ENCODE measurements at places on chromosomes 5 and 9. TPM values are rescaled to one million over a fixed set of nuclear protein-coding genes. Genes with fewer than 3 reads are reported as not detected.

The KLHL3 gene
- polyA plus RNA-seq, result 33.7 TPM

The PCDHGC5 gene
- polyA plus RNA-seq, result 1.3 TPM

The PLAC8L1 gene
- polyA plus RNA-seq, result 1.8 TPM

The EFNA5 gene
- 24.3 TPM for polyA plus RNA-seq

The KIF12 gene
- polyA plus RNA-seq, result 46.6 TPM

The FOXD4L5 gene
- polyA plus RNA-seq, result 0.24 TPM

The OTULINL gene
- polyA plus RNA-seq, result 10.0 TPM

The NKD2 gene
- 8.9 TPM for polyA plus RNA-seq

DNA sequence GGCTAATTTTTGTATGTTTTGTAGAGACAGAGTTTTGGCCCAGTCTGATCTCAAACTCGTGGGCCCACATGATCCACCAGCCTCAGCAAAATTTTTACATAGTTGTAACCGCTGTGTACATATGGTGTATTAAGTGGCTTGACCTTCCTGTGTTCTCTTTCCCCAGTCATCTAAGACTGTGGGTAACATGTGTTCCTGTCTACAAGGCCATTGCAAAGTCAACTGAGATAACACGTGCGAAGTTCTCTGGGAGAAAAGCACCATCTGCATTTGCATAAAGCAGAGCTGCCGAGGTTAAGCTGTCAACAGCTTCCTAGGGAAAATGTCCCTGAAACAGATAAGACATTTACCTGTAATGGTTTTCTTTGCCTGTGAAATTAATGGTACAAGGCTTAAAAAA, 273.7 kb downstream of the FANCC start:
- no peak for DNase-seq

- DNase-seq, result no peak
Observed at GRCh38 chr9:95441081-95441480, 75.7 kb downstream of the PTCH1 start.

DNA sequence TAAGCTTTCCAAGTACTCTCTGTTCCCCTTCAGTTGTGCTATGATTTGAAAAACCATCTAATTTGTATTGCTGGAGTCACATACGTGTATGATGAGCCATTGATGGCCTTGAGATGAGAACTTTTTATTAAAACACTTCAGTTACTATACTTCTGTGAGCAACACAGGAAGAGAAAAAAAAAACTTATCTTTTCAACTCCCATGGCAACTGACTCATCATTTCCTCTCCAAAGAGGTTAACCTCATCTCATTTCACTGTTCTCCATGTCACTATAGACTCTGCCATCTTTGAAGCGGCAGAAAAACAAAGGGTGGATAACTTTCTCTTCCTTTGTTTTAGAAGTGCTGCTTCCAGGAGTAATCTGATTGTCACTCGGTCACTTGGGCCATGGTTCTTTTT, 104.3 kb upstream of the PCSK1 start:
- no peak for DNase-seq

DNA sequence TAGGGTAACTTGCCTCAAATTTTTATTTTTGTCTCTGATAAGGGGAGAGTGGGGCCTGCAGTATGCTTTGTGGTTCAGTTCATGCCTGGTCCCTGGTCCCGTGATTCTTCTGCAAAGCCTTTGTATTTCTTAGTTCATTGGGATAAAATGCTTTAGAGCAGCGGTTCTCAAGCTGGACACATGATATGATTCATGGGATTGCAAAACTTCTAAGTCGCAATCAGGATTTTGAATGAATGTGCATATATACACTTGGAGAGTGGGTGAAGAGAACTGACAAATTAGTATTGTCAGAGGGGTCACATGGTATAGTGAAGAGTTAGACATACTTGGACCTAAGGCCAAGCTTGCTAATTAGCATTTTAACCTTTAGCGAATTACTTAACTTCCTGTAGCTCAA, 265.4 kb upstream of the KLF9 start:
- DNase-seq, result no peak

GRCh38 chr9:114290561-114290986, 32.3 kb upstream of the ORM1 start:
- DNase-seq, result no peak

DNA sequence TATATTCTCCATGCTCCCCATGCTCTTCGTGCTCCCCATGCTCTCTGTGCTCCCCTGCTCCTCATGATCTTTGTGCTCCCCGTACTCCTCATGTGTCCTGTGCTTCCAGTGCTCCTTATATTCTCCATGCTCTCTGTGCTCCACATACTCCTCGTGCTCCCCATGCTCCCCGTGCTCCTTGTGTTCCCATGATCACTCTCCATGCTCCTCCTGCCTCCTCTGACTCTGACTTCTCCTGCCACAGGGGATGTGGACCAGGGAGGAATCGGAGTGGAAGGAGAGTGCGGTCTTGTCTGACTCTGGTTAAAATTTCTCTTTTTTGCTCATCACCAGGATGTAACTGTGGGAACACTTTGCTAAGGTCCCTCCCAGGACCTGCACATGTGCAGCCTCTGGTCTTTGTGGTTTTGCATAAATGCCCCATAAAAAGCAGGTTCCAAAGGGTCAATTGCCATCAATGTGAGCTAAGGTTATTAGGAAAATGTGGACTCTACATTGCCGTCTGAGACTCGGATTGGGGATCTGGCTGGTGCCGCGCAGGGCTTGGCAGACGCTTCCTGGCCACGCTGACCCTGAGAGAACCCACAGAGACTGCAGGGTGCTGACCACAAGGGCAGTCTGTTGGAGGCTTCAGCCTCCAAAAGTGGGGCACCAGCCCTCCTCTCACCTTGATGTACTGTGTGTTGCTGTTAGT, 52.5 kb downstream of the TRIP13 start:
- no peak for DNase-seq

GRCh38 chr9:136466155-136466541, 16.7 kb downstream of the SEC16A start:
- no peak for DNase-seq

DNA sequence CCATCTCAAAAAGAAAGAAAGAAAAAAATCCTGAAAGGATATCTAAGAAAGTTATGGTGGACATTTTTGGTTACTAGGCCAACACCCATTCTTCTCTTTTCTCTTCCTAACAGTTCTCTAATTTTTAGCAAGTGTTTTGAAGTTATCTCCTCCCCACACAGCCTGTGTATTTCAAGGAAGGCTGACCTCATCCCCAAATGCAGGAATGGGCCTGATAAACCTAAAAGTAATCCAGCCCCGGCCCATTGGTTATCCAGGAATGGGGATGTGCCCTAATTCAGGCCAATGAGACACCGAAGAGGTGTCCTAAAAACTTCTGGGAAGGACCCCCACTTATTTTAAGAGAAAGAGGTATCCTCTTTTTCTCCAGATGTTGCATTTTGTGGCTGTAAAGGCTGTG, 46.6 kb downstream of the F2R start:
- no peak for DNase-seq

GRCh38 chr9:17905781-17906175, 326.9 kb downstream of the SH3GL2 start:
- no peak for DNase-seq

DNA sequence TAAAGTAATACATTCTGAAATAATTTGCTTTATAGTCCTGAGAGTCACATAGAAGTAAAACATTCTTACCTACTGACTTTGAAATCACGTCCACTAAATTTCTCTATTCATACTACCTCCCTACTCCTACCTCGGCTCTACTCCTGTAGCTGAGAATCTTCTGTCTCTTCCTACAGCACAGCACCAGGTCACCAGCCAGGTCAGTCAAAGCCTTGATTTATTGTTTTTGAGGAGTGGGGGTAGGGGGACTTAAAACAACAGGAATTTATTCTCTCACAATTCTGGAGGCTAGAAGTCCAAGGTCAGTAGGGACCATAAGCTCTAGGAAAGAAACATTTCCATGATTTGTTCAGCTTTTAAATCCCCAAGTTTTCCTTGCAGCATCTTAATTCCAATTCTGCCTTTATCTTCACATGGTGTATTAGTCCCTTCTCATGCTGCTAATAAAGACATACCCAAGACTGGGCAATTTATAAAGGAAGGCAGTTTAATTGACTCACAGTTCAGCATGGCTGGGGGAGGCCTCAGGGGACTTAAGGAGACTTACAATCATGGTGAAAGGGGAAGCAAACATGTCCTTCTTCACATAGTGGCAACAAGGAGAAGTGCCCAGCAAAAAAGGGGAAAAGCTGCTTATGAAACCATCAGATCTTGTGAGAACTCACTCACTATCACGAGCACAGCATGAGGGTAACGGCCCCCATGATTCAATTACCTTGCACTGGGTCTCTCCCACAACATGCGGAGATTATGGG, 49.6 kb upstream of the CCNG1 start:
- DNase-seq, result no peak

DNA sequence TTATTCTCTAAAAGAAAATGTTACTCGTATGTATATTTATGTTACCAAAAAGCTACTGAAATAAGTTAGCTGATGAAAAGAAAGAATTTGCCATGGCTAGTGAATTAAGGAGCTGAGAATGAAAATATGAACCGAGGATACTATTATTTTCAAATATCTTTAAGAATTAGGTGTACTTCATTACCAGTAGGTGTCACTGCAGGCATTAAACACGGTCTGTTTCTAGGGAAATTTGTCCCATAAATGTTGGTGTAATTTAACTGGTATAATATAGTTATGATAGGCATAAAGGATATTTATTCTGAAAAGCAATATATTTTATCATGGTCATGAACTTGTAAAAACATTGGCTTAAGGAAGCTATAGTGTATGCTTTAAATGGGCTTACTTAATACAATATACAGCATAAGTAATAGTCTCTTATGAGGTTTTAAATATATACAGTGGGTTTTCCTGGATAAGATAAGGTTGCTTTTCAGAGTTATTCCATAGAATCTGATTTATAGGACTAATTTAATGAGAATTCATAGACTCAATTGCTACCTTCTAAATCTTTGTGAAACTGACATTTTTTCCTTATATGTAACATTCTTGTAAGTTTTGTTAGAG, 72.4 kb upstream of the MPDZ start:
- DNase-seq, result peak; percentile 59

DNA sequence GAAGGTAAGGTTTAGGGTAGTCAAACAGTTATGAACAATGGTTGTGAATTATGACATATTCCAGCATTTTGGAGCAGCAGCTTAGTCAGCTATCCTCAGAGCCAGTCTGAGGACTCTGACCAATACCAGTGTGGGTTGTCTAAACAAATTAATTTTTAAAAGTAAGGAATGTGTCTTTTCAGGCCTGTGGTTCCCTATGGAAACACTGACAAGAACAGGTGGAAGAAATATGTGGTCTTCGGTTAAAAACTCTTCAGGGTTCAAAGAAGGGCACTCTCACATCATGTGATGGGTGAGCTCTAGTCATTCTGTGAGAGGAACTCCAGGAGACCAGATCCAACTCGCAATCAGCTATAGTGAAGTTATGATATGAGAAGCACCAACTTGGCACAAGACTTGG, 33.5 kb upstream of the ALDOB start:
- no peak for DNase-seq

- DNase-seq, result no peak
Observed at GRCh38 chr9:21677387-21677786, 125.0 kb upstream of the MTAP start.

- no peak for DNase-seq
Observed at GRCh38 chr5:68339921-68340321, 124.4 kb downstream of the PIK3R1 start.

DNA sequence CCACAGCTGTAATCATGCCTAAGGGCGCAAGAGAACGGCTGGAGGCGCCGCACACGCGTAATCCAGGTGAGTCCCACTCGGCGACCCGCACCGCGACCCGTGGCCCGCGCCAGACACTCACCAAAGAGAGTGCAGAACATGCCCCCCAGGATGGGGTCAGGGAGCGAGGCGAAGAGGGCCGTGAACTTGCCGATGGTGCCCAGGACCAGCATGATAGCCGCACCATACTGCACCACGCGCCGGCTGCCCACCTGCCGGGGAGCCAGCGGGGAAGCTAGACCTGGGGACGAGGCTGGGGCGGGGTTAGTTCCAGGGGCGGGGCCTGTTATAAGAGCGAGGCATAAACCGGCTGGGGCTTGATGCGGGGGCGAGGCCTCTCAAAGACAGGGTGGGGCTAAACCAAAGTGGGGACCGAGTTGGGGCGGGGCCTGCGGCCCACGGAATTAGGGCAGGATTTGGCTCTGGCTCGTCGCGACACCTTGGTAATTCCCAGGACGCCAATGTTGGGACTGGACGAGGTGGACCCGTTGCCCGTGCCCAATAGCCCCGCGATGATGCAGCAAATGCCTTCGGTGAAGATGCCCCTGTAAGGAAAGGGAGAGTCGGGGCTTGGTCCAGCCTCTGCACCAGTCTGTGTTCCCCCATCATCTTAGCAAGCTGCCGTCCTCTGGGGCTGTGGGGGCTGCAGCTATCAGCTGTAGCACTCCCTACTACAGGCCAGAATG, 4.8 kb downstream of the SLC23A1 start:
- DNase-seq, result no peak

- DNase-seq, result peak; percentile 78
Observed at GRCh38 chr5:169161022-169161680, 139.8 kb downstream of the SLIT3 start.

- no peak for DNase-seq
Observed at GRCh38 chr5:6634788-6635430, 1.7 kb downstream of the SRD5A1 start.

- DNase-seq, result no peak
Observed at GRCh38 chr5:36206913-36207312, 34.8 kb downstream of the NADK2 start.

GRCh38 chr5:54673523-54674225, 156.1 kb downstream of the SNX18 start:
- DNase-seq, result peak; percentile 83

DNA sequence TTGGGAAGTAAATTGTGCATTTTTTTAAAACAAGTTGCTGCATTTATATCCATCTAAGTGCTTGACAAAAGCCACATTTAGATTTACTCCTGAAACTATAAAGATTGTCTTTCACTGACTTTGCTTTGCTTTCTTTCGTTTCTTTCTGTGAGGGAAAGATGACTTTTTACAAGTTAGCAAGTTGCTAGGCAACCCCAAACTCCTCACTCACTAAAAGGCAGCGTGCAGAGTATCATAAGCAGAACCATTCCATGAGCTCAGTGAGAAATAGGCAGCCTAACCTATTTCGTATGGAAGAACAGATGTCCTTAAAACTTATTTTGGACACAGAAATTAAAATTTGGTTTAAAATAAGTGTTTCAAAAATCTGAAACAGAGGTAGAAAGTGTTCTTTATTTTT, 29.0 kb downstream of the KLF9 start:
- no peak for DNase-seq

DNA sequence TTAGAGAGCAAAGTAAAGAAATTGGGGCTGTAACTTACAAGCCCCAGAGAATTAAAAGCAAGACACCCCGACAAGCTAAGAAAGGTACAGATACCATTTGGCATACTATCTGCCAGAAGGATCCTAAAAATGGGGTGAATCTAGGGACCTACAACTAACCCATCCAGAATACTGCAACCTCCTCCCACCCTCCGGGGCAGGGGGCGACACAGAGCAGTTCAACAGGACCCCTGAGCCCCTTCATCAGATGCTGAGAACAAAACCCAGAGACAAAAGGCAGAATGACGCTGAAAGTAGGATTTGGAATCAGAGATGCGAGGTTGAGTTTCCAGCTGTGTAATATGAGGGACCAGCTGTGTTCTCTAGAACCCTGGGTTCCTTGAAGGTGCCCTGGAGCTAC, 71.2 kb downstream of the EPB41L4B start:
- no peak for DNase-seq
